ENCODE measurements at places on chromosomes 4 and X.

DNA sequence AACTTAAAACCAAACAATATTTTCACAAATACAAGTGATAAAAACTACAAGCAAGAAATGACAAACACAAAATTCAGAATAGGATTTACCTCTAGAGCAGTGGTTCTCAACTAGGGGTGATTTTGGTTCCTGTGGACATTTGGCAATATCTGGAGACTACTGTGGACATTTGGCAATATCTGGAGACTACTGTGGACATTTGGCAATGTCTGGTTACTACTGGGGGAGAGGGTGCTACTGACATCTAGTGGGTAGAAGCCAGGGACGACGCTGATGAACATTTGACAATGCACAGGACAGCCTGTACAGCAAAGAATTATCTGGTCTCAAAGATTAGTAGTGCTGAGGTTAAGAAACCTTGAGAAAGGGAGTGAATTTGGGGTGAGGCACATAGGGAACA, 169.8 kb downstream of the CLCN4 start:
- DNase-seq: no peak

DNA sequence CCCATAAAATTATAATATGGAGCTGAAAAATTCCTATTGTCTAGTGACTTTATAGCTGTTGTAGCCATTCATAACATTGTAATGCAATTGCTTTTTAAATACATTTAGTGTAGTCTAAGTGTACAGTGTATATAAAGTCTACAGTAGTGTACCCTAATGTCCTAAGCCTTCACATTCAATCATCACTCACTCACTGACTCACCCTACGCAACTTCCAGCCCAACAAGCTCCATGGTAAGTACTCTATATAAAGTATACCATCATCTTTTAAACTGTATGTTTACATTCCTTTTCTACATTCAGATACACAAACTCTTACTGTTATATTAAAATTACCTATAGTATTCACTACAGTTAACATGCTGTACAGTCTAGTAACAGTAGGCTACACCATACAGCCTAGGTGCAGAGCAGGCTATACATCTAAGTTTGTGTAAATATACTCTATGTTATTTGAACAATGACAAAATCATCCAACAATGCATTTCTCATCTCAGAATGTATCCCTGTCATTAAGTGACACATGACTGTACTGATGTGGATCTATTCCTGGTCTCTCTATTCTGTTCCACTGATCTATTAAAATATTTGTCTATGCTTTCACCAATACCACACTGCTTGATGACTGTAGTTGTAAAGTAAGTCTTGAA, 33.7 kb downstream of the CLOCK start:
- no peak for DNase-seq

- no peak for DNase-seq
Observed at GRCh38 chr4:184280137-184280536, 62.5 kb upstream of the ENPP6 start.

DNA sequence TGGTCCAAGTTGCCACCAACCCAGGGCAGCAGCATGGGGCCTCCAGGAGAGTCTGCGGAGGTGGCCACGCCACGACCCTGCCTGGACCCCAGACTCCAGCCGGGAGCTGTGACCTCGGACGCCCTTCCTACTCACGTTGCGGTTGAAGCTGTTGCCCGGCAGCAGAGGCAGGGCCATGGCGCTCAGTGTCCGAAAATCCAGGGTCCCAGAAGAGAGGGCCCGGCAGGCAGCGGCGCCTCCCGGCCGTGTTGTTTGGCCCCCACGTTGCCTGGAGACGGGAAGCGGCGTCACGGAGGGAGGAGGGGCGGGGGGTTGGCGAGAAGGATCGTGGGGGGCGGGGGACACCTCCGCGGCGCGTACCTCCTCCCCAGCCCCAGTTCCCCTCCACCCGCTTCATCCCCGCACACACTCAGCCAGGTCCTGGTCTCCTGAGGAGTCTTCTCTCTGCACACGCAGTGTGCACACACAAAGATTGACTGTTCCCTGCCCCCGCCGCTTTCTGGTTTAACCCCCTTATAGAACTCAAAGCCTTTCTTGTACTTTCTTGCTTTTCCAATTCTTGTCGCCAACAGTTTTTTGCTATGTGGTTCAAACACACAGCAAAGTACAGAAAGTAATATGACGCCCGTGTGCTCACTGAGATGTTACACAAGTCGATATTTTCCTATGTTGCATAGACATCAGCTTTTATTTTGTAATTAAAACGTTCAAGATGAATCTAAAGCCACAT, at the start of gene EFHC2:
TSS of gene EFHC2 (minus strand) at position 261 of the 730 bp plus-strand sequence. CDS start at position 177, 84 bp downstream.
- DNase-seq: peak; percentile 21

DNA sequence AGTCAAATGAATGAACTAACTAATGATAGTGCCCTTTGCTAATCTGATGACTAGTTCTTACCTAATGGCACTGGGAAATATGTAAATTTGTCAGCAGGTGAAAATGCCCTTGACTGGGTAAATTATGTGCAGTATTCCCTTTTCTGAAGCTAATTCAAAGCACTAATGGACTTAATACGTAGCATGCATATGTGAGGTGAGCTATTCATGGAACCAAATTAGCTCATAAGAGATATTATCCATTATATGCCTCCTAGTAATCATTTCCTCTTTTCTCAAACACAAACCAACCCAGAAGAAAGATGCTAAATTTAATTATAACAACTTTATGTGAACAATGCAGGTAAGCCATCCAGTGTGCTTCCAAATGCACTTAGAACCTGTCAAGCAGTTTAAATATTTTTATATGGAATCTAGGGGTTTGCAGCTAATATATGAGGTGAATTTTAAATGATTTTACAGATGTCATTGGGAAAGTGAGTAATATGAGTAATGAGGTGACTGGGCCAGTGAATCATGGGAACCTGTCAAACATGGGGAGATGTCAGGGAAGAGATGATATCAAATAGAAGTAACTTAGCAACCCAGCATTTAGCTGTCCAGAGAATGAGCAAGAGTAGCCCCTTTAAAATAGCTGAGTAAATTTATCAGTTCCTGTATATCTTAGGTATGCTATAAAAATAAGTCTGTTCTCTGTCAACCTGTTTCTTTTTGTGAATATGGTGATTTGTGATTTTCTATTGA, 315.0 kb downstream of the AFF2 start:
- no peak for DNase-seq

- no peak for DNase-seq
Observed at GRCh38 chrX:110284159-110284558, 33.7 kb downstream of the AMMECR1 start.
